ENCODE measurements at places on chromosomes 2 and 18. TPM values are rescaled to one million over a fixed set of nuclear protein-coding genes. Genes with fewer than 3 reads are reported as not detected.

PUS10 gene
- 4.7 TPM for total RNA-seq

ATAD2B gene
- total RNA-seq: 30.3 TPM

PRSS56 gene
- total RNA-seq: 1.0 TPM

ALK gene
- 0.52 TPM for total RNA-seq

GPR55 gene
- total RNA-seq: not detected

PLA2R1 gene
- 2.6 TPM for total RNA-seq

RIOK3 gene
- total RNA-seq: 55.3 TPM

ARHGEF33 gene
- under 0.01 TPM for total RNA-seq

L3MBTL4 gene
- 5.2 TPM for total RNA-seq

PTH2R gene
- 0.52 TPM for total RNA-seq

NEURL3 gene
- not detected for total RNA-seq

CCDC85A gene
- total RNA-seq: 4.7 TPM

PLCD4 gene
- 27.7 TPM for total RNA-seq

C1QL2 gene
- total RNA-seq: not detected

HTR2B gene
- total RNA-seq: 0.52 TPM

ZDBF2 gene
- total RNA-seq: 12.0 TPM

BUB1 gene
- total RNA-seq: 7.8 TPM

SERPINB2 gene
- total RNA-seq: not detected

DES gene
- total RNA-seq: 3,588 TPM

PID1 gene
- 25.1 TPM for total RNA-seq

HOXD3 gene
- 4.2 TPM for total RNA-seq

SP110 gene
- total RNA-seq: 4.7 TPM

Measured in skeletal muscle tissue (tissue), 5 donors.